Right ventricle myocardium superior (tissue), 1 donor: ENCODE measurements at places on chromosomes 2 and 18. TPM values are rescaled to one million over a fixed set of nuclear protein-coding genes. Genes with fewer than 3 reads are reported as not detected.

IMP4 gene
- total RNA-seq: 60.2 TPM

KCNJ3 gene
- 2.0 TPM for total RNA-seq

TMEM163 gene
- total RNA-seq: 0.38 TPM

CPS1 gene
- 3.0 TPM for total RNA-seq

DYSF gene
- total RNA-seq: 45.8 TPM

IAH1 gene
- 76.2 TPM for total RNA-seq

LIMS3 gene
- total RNA-seq: 4.1 TPM

HOXD12 gene
- total RNA-seq: not detected

INHA gene
- 2.6 TPM for total RNA-seq

HADHA gene
- 766 TPM for total RNA-seq

GCKR gene
- not detected for total RNA-seq

TEX44 gene
- not detected for total RNA-seq

HOXD13 gene
- total RNA-seq: not detected

KCNS3 gene
- 4.2 TPM for total RNA-seq

C1QL2 gene
- total RNA-seq: not detected

CGREF1 gene
- 1.4 TPM for total RNA-seq

FAM124B gene
- 1.00 TPM for total RNA-seq

NAGK gene
- total RNA-seq: 45.1 TPM

CHCHD5 gene
- total RNA-seq: 18.7 TPM

FEV gene
- not detected for total RNA-seq

PDE1A gene
- total RNA-seq: 11.4 TPM
